ENCODE measurements at places on chromosomes 16 and 17.

GRCh38 chr16:70674221-70675014, 11.4 kb downstream of the MTSS2 start:
- DNase-seq, result no peak

- DNase-seq, result no peak
Observed at GRCh38 chr17:53924530-53925455, 102.1 kb downstream of the KIF2B start.

DNA sequence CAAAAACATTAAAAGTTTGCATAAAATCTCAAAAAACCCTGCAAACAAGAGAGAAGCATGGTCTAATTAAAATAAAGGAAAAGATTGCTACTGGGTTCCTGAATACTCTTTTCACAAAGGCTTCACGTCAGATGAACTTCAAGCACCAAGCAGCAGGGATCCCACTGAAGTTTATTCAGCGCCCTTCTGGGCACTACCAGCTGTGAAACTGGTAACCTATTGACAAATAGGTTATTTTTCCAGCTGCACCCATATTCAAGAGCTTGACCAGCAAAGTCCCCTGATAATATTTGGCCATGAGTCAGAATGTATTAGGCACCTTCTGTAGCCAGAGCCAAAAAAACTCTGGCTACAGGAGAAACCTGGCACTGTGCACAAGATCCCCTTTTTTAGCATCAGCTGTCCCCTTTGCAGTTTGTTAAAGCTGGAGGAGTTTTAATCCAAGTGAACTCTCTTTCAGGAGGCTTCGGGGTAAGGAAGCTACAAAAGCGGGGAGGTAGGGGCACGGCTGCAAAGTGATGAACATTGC, 60.3 kb downstream of the GRIN2A start:
- DNase-seq, result no peak

- no peak for DNase-seq
Observed at GRCh38 chr16:2855536-2855935, 2.4 kb downstream of the PRSS22 start.

GRCh38 chr17:31490019-31490650, 98.7 kb downstream of the RAB11FIP4 start:
- no peak for DNase-seq

DNA sequence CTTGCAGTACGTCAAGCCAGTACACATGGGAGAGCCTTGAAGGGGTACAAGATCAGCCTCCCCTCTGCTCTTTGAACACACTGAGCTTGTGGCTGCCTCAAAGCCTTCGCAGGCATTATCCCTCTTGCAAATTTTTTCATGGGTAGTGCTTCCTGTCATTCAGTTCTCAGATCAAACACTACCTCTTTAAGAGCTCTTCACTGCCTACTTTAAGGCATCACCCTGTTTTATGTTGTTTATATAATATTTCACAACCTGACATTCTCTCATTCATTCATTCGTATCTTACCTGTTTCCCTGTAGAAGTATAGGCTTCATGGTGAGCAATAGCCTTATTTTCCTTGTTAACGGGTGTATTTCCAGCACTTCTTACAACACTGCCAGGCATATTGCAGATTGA, 269.1 kb downstream of the CDH13 start:
- no peak for DNase-seq

- no peak for DNase-seq
Observed at GRCh38 chr16:10847176-10847575, 28.6 kb upstream of the TVP23A start.

GRCh38 chr16:86461037-86461436, 49.3 kb upstream of the FOXF1 start:
- DNase-seq, result no peak

Measured in activated CD8-positive, alpha-beta memory T cell treated with anti-CD3 and anti-CD28 coated beads for 1 hour (primary cell).